ENCODE measurements at places on chromosomes 1 and 21.

GRCh38 chr1:5244631-5245285, 590.3 kb downstream of the AJAP1 start:
- no peak for DNase-seq

DNA sequence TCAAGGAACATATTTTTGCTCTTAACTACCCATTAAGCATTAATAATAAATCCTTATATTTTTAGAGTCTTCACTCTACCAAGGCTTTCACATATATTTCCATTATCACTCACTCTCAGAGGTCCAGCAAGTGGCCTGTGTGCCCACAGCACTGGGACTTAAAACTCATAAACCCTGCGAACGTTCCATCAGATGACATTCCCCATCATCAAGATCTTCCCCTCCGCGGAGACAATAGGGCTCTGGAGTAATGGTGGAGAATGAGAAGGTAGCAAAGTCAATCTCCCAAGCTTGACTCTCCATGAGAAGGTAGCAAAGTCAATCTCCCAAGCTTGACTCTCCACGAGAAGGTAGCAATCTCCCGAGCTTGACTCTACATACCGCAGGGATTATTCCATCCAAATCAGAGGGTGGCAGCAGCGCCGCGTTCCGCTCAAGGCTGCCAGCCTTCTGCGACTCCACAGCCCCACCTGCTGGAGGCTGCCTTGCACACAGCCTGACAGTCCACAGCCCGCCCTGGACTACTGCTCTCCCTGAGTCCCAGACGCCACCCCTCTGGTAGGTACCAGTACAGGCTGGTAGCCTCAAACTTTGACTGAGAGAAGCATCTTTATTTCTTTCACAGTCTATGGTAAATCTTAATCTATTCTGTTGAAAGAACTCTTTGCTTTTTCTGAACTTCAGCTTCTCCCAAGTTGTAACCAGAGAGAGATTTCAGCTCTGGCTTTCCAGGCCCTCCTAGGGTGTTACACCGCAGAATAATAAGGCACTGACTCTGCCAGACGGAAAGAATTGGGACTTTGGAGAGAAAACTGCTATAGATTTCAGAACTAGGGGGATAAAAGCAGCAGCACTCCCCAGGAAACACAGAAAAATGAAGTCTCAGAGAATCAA, 26.4 kb upstream of the CTTNBP2NL start:
- peak; percentile 60 for DNase-seq

DNA sequence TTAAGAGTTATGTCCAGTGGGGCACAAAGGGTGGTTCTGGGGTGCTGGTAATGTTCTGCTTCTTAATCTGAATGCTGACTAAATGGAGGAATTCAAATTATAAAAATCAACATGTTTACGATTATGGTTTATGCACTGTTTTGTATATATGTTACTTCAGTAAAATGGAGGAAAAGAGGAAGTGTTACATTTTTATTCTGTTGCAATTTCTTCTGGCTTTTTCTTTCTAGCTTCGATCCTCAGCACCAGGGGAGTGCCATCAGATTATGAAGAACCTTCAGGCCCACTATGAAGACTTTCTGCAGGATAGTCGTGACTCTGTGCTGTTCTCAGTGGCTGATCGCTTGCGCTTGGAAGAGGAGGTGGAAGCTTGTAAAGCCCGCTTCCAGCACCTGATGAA, 105.5 kb downstream of the MACF1 start:
- no peak for DNase-seq

DNA sequence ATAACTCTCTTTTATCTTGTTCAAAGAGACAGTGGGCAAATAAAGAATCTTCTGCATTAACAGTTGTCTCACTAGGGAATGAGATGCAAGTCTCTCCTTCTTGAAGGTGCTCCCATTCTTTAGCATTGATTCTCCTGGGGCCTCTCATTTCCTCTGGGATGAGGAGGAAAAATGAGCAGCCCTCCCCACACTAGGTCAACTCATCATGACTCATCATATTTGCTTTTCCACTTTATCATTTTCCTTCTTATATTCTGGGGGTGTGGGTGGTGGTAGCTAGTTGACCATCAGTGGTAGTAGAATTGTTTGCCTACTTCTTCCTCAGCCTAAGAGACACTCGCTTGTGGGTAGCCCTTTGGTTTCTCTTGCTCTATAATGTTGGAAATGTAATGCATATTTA, 182.0 kb upstream of the C1orf87 start:
- no peak for DNase-seq
